ENCODE measurements at places on chromosomes 16 and 17.

DNA sequence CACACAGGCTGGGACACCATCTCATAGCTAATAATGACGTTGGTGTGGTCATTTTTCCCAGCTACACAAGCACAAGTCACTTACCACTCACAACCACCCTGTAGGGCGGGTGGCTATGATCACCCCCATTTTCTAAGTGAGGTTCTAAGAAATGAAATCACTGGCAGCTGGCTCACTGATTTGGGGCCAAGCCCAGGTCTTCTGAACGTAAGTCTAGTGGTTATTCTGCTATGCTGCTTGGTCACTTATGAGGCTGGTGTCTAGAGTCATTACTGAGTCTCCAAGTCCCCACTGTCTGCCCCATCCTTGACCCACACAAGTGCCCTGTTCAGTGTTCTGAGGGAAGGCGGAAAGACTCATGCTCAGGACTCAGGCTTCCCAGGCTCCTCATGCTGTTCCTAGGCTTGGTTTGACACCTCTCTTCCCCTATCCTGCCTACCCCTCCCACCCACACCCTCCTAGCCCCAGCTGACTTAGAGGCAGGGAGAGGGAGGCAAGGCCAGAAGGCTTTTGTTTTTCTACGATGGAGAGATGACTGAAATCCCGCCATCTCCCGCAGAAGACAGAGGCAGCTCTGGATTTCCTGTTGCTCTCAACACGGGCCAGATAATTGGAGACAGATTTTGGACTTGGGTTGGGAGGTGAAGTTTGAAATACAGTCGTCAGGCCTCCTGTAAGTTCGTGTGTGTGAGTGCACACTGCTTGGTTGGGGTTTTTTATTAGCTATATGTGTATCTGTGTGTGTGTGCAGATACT lies 32.2 kb downstream of the FZD2 start:
- no peak for DNase-seq

- no peak for DNase-seq
Measured at GRCh38 chr17:66485309-66485947, 183.0 kb downstream of the PRKCA start.

- no peak for DNase-seq
Measured at GRCh38 chr17:27873746-27874145, 19.4 kb downstream of the LYRM9 start.

- DNase-seq, result no peak
Measured at GRCh38 chr16:24349320-24349719, 93.2 kb downstream of the CACNG3 start.

GRCh38 chr17:71447644-71448043 lies 673.2 kb upstream of the SOX9 start:
- DNase-seq, result no peak

DNA sequence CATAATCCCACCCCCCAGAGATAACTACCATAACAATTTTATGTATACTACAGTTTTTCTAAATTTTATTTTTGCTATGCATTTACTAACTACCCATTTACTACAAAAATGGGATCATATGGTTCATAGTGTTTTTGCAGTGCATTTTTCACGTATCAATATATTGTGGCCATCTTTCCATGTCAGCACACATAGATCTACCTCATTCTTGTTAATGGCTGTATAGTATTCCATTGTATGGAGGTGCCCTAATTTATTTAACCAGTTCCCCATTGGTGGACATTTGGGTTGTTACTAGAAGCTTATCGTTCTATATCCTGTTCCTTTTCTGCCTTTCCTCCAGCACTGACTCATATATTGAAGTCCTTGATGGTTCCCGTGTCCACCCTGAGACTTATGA lies 22.7 kb downstream of the PROCA1 start:
- no peak for DNase-seq

DNA sequence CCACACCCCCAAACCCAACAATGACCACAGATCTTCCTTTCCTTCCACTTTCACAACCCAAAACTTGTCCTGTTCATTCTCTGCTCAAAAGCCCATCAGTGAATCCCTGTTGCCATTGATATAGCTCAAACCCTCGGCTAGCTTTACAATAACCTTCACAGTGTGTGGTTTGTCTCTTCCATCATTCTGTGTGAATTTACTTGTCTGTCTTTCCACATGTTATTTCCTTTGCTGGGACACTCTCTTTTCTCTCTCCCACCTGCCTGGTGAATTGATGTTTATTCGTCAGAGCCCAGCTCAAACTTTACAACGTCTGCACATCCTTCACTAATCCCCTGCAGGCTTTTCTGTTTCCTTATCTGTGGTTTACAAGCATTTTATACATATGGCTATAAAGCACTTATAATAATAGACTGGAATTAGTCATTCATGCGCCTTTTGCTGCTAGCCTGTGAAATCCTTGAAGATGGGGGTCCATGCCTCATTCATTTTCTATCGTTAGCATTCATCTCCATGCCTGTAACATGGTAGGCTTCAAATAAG lies 114.4 kb downstream of the CDH13 start:
- no peak for DNase-seq

DNA sequence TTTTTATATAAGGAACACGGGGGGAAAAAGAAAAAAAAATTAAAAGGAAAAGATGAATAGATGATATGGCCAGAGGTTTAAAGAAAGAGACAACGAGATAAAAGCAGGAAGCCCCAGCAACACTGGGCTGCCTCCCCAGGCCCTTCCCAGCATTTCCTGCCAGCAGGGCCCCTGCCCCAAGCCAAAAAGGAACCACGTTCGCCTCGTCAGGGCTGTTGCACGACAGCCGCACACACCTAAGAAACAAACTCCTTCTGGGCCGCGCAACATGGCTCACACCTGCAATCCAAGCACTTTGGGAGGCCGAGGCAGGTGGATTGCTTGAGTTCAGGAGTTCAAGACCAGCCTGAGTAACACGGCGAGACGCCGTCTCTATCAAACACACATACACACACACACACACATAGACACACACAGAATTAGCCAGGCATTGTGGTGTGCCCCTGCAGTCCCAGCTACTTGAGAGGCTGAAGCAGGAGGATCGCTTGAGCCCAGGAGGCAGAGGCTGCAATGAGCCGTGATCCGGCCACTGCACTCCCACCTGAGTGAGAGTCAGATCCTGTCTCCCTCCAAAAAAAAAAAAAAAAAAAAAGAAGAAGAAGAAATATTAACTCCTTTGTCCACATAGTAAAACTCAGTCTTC lies 83.0 kb downstream of the ANKRD11 start:
- no peak for DNase-seq

DNA sequence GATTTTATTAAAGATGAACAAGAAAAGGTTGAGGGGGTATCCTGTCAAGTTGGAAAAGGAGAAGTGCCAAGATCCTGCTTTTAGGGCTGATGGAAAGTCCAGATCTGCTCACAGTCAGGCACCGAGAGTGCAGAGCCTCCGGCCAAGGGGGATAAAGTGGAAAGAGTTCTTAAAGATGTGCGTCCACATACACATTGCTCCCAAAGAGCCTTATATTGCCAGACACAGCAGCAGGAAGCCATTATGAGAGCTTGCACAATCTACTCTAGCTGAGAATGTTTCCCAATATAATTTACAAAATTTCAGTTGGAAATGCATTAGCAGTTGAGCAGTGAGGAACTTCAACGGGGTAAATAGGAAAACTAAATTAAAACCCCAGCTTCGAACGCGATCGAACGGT lies 95.6 kb downstream of the SALL1 start:
- no peak for DNase-seq

DNA sequence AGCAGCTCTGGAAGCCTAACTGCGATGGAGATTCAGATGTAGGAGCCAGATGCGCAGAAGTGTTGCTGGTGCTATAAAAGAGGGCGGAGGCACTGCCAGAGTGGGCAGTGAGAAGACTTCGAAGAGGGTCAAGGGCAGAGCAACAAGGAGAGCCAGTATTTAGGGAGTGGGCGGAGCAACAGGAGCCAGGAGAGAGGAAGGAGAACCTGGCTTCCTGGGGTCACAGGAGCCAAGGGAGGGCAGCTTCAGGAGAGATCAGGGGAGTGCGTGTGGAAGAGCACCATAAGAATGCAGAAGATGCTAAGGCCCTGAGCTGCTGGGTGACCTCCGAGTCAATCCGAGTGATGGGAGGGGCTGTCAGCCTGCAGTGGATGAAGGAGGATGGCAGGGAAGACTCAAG lies 14.4 kb upstream of the MRPS23 start:
- no peak for DNase-seq

DNA sequence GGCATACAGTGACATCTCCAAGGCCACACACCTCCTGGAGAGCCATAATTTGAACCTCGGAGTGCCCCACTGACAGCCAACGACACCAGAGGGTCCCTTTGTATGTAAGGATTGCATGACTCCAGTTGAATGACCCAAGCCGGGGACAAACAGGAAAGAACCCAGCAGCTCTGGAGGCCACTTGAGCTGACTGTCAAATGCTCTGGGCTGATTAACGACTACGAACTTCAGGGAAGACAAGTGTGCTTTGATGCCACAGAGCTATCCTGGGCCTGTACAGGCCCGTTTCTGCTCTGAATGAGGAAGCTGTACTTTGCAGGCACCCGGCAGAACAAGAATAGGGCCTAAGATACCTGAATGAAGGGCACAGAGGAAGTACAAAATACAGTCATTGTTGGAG lies 404.6 kb downstream of the SLC39A11 start:
- no peak for DNase-seq

DNA sequence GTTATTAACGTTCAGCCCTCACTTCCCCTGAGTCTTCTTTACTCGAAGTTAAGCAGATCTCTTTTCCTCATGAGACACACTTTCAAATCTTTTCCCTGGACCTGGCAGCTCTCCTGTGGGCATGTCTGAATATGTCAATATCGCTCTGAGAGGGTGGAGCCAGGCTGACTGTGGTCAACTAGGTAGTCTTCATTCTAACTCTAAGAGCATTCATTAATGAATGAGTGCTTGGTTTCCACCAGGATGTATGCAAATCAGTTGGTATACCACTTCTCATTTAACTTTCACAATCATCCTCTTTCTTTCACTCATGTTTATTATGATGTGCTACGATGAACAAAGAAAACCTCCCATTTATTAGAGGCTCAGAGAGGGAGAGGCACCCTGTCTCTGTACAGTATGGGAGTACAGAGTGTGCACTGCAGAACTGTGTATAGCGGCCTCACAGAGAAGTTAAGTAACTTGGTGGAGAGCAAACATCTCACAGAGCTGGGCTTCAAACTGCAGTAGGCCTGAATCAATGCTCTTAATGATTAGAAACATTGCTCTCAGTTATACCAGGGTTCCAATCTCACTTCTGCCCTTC lies 39.9 kb downstream of the OTOA start:
- DNase-seq, result no peak

DNA sequence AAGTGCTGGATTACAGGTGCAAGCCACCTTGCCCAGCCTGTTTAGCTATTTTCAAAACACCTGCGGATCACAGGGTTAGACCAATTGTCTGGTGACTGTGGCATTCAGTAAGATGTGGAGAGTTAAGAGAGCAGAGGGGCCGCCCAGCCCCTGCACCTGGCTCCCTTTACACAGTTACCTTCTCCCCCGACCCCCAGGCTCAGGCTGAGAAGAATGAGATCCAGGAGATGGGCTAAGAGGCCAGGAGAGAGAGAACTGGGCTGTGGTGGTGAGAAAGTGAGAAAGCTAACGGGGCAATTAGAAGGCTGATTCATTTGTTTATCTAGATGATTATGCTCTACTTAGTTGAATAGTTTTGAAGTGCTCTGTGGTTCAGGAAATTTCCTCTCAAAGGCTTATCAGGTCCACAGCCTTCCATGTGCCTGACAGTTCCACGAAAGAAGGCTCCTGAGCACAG lies 67.8 kb upstream of the AXIN2 start:
- DNase-seq, result no peak

DNA sequence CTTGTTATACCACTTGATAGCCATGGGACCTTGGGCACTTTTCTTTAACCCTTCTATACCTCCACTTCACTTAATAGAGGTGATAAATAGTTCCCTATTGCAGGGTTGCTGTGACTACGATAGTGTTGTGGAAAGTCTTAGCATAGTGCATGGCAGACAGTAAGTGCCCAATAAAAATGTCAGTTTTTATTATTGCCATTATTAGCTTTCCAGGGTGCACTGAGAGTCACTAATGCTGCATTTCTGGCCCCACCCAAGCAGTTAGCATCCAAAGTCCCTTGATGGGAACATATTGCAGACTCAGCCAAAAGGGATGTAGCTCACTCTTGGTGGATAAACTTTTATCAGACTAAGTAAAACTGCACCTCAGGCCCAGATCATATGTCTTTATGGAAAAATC lies 41.5 kb upstream of the TEKT3 start:
- no peak for DNase-seq

GRCh38 chr16:50234771-50235556 lies 31.4 kb upstream of the ADCY7 start:
- no peak for DNase-seq

DNA sequence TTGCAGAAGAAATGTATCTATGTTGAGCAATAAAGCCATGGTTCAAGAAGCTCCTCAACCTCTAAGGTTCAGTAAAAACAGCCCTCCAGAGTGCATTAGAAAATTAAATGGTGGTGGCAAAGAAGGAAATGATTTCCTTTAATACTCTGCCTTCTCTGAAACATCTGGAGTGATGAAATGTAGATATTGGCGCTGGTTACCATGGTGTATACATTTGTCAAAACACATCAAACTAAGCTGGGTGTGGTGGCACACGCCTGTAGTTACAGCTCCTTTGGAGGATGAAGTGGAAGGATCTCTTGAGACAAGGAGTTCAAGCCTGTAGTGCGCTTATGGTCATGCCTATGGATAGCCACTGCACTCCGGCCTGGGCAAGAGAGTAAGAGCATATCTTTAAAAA lies 6.0 kb downstream of the CAPNS2 start:
- no peak for DNase-seq

DNA sequence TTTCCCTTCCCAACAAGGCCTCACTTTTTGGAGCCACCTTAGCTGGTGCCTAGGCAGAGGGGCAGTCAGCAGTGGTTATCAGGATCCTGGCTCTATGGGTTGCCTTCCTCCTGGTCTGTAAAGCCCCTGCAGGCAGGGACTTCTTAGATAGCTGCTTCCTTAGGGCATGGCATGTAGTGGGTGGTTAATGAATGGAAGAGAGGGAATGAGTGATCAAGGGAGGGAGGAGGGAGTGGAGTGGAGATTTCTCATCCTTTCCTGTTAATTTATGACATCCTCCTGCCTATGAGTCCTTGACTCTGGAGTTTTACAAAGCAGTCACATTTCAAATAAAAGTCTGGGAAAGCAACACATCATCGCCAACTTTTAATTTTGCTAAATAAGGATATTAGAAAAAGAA lies 40.7 kb downstream of the SNX20 start:
- no peak for DNase-seq

DNA sequence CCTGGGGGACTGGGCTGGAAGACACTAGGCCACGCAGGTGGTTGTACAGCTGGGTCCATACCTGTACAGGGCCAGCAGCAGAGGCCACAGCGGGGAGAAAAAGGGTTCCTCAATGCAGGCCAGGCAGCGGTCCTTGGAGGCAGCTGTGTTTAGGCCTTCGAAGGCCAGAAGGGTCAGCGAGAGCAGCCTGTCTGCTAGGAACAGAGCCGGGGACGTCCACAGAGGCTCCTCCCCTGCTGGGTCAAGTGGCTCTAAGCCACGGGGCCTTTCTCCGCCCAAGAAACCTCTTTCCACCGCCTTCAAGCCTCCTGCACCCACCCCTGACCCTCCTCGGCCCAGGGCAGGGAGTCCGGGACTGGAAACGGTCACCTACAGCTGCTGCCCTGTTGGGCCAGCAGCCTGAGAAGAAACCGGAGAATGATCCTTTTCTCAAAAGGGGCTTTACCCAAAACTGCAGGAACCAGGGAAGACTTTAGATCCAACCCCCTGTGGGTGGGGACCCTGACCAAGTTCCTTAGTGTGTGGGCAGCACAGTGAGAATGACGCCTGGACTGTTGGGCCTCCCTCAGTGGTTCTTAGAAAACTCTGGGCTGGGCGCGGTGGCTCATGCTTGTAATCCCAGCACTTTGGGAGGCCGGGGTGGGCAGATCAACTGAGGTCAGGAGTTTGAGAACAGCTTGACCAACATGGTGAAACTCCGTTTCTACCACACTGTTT lies 8.4 kb upstream of the SPATA2L start:
- no peak for DNase-seq

Measured in CD4-positive, alpha-beta T cell treated with Interleukin-15 for 4 hours (primary cell).